ENCODE measurements at places on chromosomes 4 and X.

- no peak for DNase-seq
Observed at GRCh38 chr4:38163216-38164006, 203.2 kb downstream of the PTTG2 start.

DNA sequence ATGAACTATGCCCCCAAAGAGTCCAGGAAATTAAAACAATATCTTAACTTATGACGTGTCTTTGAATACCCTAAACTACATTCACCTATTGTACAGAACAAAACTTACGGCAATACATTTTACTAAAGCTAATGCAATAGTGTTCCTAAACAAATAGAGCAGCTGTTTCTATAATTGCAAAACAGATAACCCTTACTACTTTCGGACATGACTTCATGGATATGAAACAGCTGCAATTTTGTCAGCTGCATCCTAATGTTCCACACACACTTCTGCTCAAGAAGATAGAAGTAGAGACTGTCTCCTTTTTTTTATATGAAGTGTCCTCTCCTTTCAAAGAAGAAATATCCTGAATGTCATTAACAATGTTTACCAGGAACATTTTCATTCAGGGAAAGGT lies 174.9 kb downstream of the ACTRT1 start:
- DNase-seq: no peak

GRCh38 chr4:154954117-154954516 lies 173.0 kb downstream of the RBM46 start:
- no peak for DNase-seq

- DNase-seq: no peak
Observed at GRCh38 chrX:14777525-14777924, 95.3 kb downstream of the FANCB start.

DNA sequence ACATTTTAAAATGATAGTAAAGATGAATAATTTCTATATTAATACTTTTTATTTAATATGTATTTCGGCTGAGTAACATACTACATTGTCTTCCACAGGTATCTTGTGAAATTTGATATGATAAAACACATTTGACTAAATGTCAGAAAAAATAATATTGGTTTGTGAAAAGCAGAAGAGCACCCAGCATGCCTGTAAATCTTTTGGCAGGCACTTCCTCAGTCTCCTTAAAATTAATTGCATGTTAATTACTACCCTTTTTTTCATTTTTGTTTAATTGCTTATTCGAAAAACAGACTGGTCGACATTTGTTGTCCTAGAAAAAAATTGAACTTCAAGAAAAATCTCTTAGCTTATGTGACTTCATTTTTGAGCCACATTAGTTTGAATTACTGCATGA lies 40.6 kb downstream of the CLCN3 start:
- no peak for DNase-seq

DNA sequence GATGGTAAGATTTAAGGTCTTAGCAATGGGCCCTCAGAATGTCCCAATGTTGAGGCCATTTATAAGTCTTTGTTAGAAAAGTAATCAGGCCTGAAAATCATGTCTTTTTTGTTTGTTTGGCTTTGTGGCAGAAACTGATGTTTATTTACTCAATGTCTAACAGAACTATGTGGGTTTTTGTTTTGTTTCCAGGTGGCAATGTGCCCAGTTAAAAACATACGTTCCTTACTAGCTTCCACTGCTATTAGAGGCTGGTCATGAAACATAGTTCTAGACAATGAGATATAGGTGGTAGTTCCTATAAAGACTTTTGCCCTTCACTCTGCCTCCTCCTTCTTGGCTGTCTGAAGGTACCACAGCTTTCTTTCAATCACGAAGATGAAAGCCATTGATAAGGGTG lies 108.8 kb downstream of the C4orf51 start:
- no peak for DNase-seq

DNA sequence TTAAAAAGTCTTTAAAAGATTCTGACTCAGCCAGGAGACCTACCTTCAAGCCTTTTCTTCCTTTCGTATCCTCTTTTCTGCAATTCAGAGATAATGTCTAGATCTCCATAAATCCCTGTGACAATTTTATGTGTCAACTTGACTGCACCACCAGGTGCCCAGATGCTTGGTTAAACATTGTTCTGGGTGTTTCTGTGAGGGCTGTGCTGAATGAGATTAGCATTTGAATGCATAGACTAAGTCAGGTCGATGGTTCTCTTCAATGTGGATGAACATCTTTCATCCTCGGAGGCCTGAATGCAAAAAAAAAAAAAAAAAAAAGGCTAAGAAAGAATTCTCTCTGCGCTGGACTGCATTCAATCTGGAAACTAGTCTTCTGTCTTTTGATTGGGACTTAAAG lies 1082.7 kb downstream of the NLGN4X start:
- no peak for DNase-seq

- DNase-seq: no peak
Observed at GRCh38 chr4:22881411-22881810, 188.7 kb downstream of the GBA3 start.

GRCh38 chrX:118980761-118981160 lies 6.3 kb downstream of the LONRF3 start:
- no peak for DNase-seq

DNA sequence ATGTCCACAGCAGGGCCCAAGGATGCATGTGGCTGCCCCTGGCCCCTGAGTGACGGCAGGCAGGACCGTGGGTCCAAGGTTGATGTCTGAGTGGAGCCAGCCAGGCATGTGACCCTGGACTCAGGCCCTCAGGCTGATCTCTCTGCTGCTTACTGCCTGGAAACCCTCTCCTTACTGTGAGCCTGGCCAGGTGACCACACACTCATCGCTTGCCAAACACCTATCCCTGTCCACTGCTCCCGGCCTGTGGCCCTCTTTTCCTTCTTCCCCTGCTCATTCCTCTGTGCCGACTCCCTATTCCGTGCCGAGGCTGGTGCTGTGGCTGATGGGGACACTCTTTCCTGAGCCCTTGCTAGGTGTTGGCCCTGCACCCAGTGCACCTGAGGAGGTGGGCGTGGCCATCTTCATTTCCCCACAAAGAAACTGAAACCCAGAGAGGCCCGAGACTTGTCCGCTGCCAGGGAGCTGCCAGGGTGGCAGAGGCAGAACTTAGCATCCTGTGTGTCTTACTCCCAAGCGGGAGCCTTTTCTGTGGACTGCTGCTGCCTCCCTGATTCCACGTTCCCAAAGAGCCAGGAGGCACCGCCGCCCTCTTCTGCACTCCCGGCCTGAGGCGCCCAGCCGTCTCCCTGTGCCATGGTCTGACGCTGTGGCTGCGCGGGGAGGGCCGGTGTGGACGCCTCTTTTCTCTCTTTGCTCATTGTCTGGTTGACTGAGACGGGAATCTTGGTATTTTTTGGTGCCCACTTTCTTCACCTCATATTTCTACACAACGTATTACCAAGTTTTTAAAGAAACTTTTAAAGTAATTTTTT lies 11.2 kb upstream of the RNF4 start:
- DNase-seq: no peak

DNA sequence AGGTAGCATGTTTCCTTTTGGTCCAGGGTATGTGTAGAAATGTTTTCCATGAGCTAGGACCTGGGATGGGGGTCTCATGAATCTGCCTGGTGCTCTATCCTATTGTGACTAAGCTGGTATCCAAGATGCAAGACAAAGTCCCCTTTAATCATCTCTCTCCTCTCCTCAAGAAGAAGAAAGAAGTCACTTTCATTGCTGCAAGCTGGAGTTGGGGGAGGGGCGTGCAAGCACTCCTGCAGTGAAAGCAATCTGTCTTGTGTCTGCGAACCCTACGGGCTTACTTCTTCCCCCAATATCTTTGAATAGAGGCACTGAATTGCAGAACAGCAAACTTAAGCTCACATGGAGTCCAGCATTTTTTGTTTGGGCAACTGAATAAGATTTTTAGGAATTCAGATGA lies 27.2 kb upstream of the GRPR start:
- DNase-seq: no peak

- no peak for DNase-seq
Observed at GRCh38 chr4:120672558-120673147, 249.9 kb downstream of the PRDM5 start.

GRCh38 chr4:166169111-166169510 lies 296.1 kb downstream of the TLL1 start:
- DNase-seq: no peak

GRCh38 chrX:72028701-72029470 lies 102.8 kb downstream of the RTL5 start:
- no peak for DNase-seq

- DNase-seq: no peak
Observed at GRCh38 chr4:156584100-156584499, 387.5 kb downstream of the PDGFC start.

GRCh38 chrX:34656842-34657725 lies at the start of gene TMEM47:
Gene TMEM47, minus strand, starts transcription at chrX:34657285. Its CDS starts 256 bp downstream, at chrX:34657029.
- DNase-seq: no peak

DNA sequence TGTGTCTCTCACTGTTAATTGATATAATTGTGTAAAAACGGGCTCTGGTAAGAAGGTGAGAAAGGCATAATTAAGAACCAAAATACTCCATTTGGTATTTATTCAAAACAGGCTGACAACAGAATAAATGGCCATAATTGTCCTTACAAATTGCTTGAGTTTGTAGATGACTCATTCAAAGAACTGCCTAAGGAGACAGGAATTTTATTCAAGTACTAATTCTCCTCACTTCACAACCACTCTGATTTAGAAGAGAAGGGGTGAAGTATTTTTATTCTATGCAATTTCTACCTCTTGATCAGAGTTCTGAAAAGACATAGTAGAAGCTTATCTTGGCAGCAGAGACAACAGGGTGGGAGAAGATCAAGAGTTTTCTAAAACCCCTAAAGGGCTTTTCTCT lies 43.1 kb downstream of the ATP11C start:
- no peak for DNase-seq

- no peak for DNase-seq
Observed at GRCh38 chrX:134026565-134027311, 41.3 kb upstream of the GPC3 start.

- no peak for DNase-seq
Observed at GRCh38 chr4:159204566-159204965, 101.7 kb downstream of the RAPGEF2 start.

GRCh38 chr4:167826281-167826680 lies 266.1 kb upstream of the ANXA10 start:
- DNase-seq: no peak

Measured in CD4-positive, alpha-beta T cell treated with Interleukin-15 for 1 hour (primary cell).